ENCODE measurements at places on chromosomes 6 and 20.
A peak's percentile ranks its signal among the peaks of the same experiment; 100 is the strongest.

GRCh38 chr6:110859335-110859792 is 15.2 kb upstream of the AMD1 start:
- no peak for DNase-seq
- H3K27me3 ChIP-seq, result no peaks in the 10 kb centered on the region
- H3K36me3 ChIP-seq, result no peaks in the 10 kb centered on the region
- H3K4me1 ChIP-seq, result no peaks in the 10 kb centered on the region

- H3K4me3 ChIP-seq, result no peak overlapping the region
- H3K36me3 ChIP-seq, result no peaks in the 10 kb centered on the region
- no peak for DNase-seq
- no peak overlapping the region for H3K27ac ChIP-seq
- H3K27me3 ChIP-seq, result no peaks in the 10 kb centered on the region
- peaks cover 23% of the 10 kb centered on the region for H3K4me1 ChIP-seq
These were observed 711.9 kb upstream of the EPHA7 start for GRCh38 chr6:94131271-94131670.

- no peak for DNase-seq
- peaks cover 12% of the 10 kb centered on the region for H3K27me3 ChIP-seq
- H3K27ac ChIP-seq, result no peak overlapping the region
- no peak overlapping the region for H3K4me3 ChIP-seq
- no peaks in the 10 kb centered on the region for H3K4me1 ChIP-seq
- H3K36me3 ChIP-seq, result no peaks in the 10 kb centered on the region
These were observed 700.7 kb downstream of the PRKN start for GRCh38 chr6:162026843-162027242.

DNA sequence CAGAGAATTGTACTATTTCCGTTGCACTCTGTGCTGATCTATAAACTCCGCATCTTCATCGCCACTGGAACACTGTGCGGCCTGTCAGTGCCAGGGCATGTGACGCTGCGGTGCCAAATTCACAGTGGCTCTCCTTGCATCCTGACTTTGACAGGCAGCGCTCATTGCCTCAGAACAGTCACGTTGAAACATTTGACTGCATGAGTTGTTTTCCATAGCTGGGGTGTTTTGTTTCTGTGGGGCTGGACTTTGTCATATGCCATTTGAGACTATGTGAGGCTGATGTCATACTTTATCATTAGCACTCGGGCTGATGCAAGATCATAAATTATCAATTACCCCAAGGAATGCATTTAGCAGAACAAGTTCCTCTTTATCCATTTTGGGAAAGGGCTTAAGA is 32.7 kb downstream of the CFAP61 start:
- no peak for DNase-seq
- H3K4me3 ChIP-seq, result no peak overlapping the region
- H3K4me1 ChIP-seq, result peaks cover 6% of the 10 kb centered on the region
- no peak overlapping the region for H3K27ac ChIP-seq
- no peaks in the 10 kb centered on the region for H3K36me3 ChIP-seq
- peaks cover 5% of the 10 kb centered on the region for H3K27me3 ChIP-seq

DNA sequence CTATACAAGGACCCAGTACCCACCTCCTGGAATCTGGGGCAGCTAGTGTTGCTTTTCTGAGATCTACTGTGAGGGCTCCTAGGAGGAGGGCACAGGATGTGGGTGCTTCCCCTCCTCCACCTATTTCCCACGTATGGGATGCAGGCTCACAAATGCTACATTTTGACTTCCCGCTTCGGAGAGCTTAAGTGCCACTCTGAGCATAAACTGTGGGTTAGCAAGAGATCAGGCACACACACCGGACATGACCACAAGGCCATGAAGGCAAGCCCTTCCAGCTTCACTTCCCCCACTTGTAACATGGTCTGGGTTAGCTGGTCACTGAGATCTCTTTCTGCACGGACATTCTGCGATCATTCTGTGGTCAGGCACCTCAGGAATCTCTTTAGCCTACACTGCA is 15.7 kb upstream of the TGM3 start:
- peaks cover 3% of the 10 kb centered on the region for H3K27me3 ChIP-seq
- H3K4me3 ChIP-seq, result no peak overlapping the region
- H3K36me3 ChIP-seq, result no peaks in the 10 kb centered on the region
- DNase-seq, result no peak
- no peaks in the 10 kb centered on the region for H3K4me1 ChIP-seq
- peak overlapping the region; percentile 20 for H3K27ac ChIP-seq

- peaks cover 5% of the 10 kb centered on the region for H3K4me1 ChIP-seq
- H3K36me3 ChIP-seq, result no peaks in the 10 kb centered on the region
- no peaks in the 10 kb centered on the region for H3K27me3 ChIP-seq
- no peak overlapping the region for H3K27ac ChIP-seq
- H3K4me3 ChIP-seq, result no peak overlapping the region
These were observed 164.1 kb downstream of the FRK start for GRCh38 chr6:115896538-115897129.

GRCh38 chr6:109095835-109096084 is 453 bp downstream of the CEP57L1 start:
- peaks cover 1% of the 10 kb centered on the region for H3K36me3 ChIP-seq
- peak overlapping the region; percentile 95 for H3K4me3 ChIP-seq
- peak overlapping the region; percentile 100 for H3K27ac ChIP-seq
- no peak for DNase-seq
- peaks cover 29% of the 10 kb centered on the region for H3K4me1 ChIP-seq
- H3K27me3 ChIP-seq, result no peaks in the 10 kb centered on the region

- H3K4me3 ChIP-seq, result no peak overlapping the region
- peak overlapping the region; percentile 21 for H3K27ac ChIP-seq
- H3K4me1 ChIP-seq, result peaks cover 4% of the 10 kb centered on the region
- peaks cover 27% of the 10 kb centered on the region for H3K36me3 ChIP-seq
- DNase-seq, result no peak
These were observed 13.2 kb downstream of the STX7 start for GRCh38 chr6:132499757-132500156.

DNA sequence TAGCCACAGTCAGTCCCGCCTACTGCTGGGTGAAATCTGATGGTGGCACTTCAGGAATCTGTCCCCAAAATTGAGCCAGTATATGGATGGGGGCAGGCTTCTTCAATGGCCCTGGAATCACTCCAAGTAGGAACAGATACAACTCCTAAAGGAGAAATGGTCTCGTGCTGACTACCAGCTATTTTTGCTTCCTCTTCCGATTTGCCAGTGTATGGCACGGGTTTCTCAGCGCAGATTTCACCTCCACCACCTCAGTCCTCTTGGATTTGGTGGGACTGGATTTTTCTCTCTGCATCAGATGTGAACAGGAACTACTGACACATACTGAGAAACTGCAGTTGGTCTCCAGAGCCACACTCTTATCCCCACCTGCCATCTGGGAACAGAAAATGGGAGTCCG is 27.2 kb downstream of the PNPLA1 start:
- no peak overlapping the region for H3K4me3 ChIP-seq
- H3K36me3 ChIP-seq, result no peaks in the 10 kb centered on the region
- no peak for DNase-seq
- H3K27me3 ChIP-seq, result peaks cover 17% of the 10 kb centered on the region

- H3K4me3 ChIP-seq, result no peak overlapping the region
- H3K4me1 ChIP-seq, result peaks cover 2% of the 10 kb centered on the region
- H3K27ac ChIP-seq, result no peak overlapping the region
- H3K27me3 ChIP-seq, result no peaks in the 10 kb centered on the region
- H3K36me3 ChIP-seq, result no peaks in the 10 kb centered on the region
- no peak for DNase-seq
These were observed 17.2 kb downstream of the LAMP5 start for GRCh38 chr20:9531581-9531980.

DNA sequence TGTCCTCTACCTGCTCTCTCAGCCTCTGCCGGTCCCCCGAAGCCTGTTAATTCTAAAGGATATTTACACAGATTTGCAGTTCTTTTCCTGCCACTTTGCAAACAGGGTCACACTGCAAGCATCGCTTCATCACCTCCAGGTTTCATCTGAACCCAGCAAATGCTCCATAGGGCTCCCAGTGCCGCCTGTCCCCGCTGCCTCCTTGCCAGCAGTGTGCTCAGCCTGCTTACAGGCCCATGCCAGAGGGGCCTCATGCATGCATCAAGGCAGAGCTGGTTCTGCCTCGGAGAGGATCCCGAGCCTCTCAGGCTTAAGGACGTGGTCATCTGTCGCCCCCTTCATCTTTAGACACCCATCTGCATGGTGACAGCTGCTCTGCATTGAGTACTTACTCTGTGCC is 10.5 kb downstream of the SIRPA start:
- H3K4me1 ChIP-seq, result no peaks in the 10 kb centered on the region
- H3K4me3 ChIP-seq, result no peak overlapping the region
- H3K36me3 ChIP-seq, result peaks cover 4% of the 10 kb centered on the region
- no peak overlapping the region for H3K27ac ChIP-seq

DNA sequence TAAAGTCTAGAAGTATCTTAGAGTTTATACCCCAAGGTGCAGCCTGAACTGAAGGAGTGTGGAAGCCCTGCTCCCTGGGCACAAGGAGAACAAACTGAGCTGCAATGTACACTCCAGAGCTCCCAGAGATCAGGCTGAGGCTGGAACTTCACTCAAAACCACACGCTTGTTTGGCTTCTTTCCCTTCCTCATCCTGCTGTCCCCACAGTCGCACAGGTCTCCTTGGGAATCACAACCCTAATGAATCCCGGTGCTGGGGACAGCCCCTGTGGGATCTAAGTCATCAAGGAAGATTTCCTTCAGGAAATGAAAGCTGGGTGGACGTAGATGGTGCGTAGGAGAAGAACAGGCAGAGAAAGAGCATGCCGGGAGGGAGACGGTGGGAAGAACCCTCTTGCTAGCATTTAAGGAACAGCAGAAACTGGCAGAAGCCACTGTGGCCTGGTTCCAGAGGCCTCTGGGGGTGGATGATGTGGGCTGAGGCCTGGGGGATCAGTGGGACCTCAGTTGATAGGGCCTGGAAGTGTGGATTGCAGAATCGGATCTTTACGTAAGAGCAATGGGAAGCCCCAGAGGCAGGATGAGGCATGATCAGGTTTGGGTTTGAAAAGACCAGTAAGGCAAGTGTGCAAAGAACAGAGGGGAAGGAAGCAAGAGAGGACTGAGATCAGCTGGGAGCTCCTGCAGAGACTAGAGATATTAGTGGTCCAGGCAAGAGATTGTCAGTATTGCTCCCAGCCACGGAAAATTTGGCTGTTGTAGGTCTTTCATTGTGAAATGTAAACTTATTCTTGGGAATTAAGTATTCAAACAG is 21.4 kb downstream of the CYP24A1 start:
- no peaks in the 10 kb centered on the region for H3K36me3 ChIP-seq
- no peak overlapping the region for H3K4me3 ChIP-seq
- H3K27ac ChIP-seq, result no peak overlapping the region
- H3K27me3 ChIP-seq, result peaks cover 14% of the 10 kb centered on the region
- H3K4me1 ChIP-seq, result no peaks in the 10 kb centered on the region
- DNase-seq, result no peak

DNA sequence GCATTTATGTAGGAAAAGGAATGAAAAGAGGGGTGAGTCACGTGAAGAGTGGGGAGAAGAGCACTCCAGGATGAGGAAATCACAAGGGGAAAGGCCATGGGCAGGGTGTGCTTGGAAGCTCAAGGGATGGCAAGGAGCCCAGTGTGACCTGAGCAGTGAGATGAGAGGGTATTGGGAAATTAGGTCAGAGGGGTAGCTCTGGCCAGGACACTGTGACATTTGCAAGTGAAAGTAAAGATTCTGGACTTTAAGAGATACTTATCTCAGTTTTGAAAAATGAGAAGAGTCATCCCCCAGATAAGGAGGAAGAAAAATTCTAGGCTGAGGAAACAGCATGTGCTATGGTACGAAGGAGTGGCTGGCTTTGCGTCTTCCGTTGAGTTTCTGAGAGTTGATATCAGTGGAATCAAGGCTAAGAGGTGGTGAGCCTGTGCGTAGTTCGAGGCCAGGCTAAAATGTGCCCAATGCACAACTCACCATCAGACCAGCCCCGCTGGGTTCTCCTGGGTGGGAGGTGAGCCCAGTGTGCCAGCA is 79.9 kb downstream of the GCLC start:
- no peak overlapping the region for H3K27ac ChIP-seq
- H3K4me1 ChIP-seq, result no peaks in the 10 kb centered on the region
- no peaks in the 10 kb centered on the region for H3K36me3 ChIP-seq
- no peak overlapping the region for H3K4me3 ChIP-seq
- DNase-seq, result no peak

DNA sequence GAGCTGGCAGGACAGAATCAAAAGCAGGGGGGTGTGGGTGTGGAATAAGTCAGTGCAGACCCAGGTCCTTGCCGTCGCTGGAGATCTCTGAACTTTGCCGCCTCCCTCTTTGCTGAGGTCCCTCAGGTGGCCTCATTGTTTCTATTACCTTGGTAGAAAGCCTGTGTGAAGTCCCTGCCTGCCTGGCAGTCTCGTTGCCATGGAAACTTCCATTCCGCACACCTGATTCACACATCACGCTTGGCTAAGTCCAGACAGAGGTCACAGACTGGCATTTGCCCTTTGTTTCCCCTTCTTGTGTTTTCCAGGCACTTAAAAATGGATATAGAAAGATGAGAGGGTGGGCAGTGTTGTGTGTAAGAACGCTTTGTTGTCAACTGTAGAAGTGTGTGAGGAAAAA is 260.6 kb downstream of the PRL start:
- peak; percentile 21 for DNase-seq
- H3K27ac ChIP-seq, result peak overlapping the region; percentile 85
- no peaks in the 10 kb centered on the region for H3K27me3 ChIP-seq
- peaks cover 28% of the 10 kb centered on the region for H3K4me1 ChIP-seq

- H3K4me3 ChIP-seq, result no peak overlapping the region
- no peaks in the 10 kb centered on the region for H3K36me3 ChIP-seq
- no peaks in the 10 kb centered on the region for H3K4me1 ChIP-seq
- peaks cover 11% of the 10 kb centered on the region for H3K27me3 ChIP-seq
These were observed 43.6 kb downstream of the FGD2 start for GRCh38 chr6:37048851-37049757.

DNA sequence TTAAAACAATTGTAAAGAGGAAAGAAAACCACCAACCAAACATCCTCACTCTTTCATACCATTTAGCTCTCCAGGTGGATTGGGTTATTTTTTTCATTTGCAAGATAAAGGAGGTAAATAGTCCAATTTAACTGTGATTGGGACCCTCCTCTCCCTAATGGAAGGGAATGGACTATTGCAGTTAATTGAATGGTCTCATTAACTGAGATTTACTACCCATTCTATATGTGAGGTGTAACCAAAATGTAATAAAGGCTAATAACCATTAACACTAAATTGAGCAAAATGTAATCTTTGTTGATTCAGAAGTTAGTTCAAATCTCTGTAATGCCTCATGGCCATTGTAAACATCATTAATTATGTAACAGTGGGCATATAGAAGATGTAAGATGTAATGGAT is 105.0 kb downstream of the KLHL32 start:
- no peak overlapping the region for H3K27ac ChIP-seq
- H3K4me1 ChIP-seq, result peaks cover 5% of the 10 kb centered on the region
- H3K4me3 ChIP-seq, result no peak overlapping the region

GRCh38 chr20:49272654-49273053 is 5.2 kb downstream of the ZNFX1 start:
- H3K36me3 ChIP-seq, result peaks cover 37% of the 10 kb centered on the region
- H3K27me3 ChIP-seq, result no peaks in the 10 kb centered on the region
- H3K27ac ChIP-seq, result no peak overlapping the region
- no peak for DNase-seq

DNA sequence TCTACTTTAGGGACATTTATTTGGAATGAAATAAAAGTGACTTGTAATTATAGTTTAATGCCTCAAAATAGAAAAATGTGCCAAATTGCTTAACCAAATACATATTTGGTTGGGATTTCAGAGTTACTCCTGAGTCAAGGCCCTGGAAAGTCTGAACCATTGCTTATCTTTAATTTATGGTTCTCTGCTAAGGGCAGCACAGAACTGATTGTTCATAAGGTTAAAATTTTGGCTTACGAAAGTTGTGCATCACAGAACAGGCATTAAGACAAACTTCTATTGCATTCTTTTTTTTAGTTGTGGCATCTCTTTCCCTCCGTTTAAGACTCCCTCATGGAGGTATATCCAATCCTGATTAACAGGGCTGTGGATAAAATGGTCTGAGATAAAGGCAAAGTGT is 92.2 kb upstream of the TENT5A start:
- H3K36me3 ChIP-seq, result no peaks in the 10 kb centered on the region
- H3K4me3 ChIP-seq, result no peak overlapping the region
- no peak for DNase-seq
- no peaks in the 10 kb centered on the region for H3K27me3 ChIP-seq
- H3K27ac ChIP-seq, result no peak overlapping the region
- H3K4me1 ChIP-seq, result peaks cover 23% of the 10 kb centered on the region

All from progenitor cell of endocrine pancreas (in vitro differentiated cells).